ENCODE measurements at places on chromosomes 2 and 18. TPM values are rescaled to one million over a fixed set of nuclear protein-coding genes. Genes with fewer than 3 reads are reported as not detected.

Gene TDRD15
- total RNA-seq: not detected

Gene TMEM182
- 3.4 TPM for total RNA-seq

Gene RNU2-63P
- not detected for total RNA-seq

Gene DPYSL5
- total RNA-seq: 3.6 TPM

Gene PCBP1
- 410 TPM for total RNA-seq

Gene ANKRD30B
- not detected for total RNA-seq

Gene REG1B
- not detected for total RNA-seq

Gene ACTR2
- 168 TPM for total RNA-seq

Gene SLC40A1
- total RNA-seq: 1.8 TPM

Gene TTLL4
- 32.8 TPM for total RNA-seq

Gene DTNA
- total RNA-seq: not detected

Gene IL36A
- not detected for total RNA-seq

Gene BCL11A
- 0.02 TPM for total RNA-seq

Gene CERKL
- total RNA-seq: 0.15 TPM

Gene IGFBP5
- total RNA-seq: 0.22 TPM

Gene C2orf78
- total RNA-seq: not detected

Gene FAM237A
- total RNA-seq: not detected

Gene SULT1C4
- not detected for total RNA-seq

Gene PXDN
- total RNA-seq: 11.0 TPM

Gene ATP8B1
- total RNA-seq: 6.8 TPM

Gene UGT1A10
- total RNA-seq: not detected

Gene LHCGR
- not detected for total RNA-seq

Gene SERPINB2
- total RNA-seq: not detected

Gene MAP3K20
- total RNA-seq: 30.7 TPM

Gene ACADL
- not detected for total RNA-seq

Gene CYBRD1
- 31.4 TPM for total RNA-seq

Gene KCNG2
- total RNA-seq: not detected

Gene GPR39
- total RNA-seq: 7.5 TPM

Gene IL36G
- not detected for total RNA-seq

Gene KIAA2012
- not detected for total RNA-seq

Gene CYS1
- total RNA-seq: 1.1 TPM

Gene HOXD13
- 0.27 TPM for total RNA-seq

Gene MROH2A
- 0.26 TPM for total RNA-seq

Gene RNF125
- 0.20 TPM for total RNA-seq

Gene CELF4
- total RNA-seq: not detected

Gene BMP10
- total RNA-seq: not detected

Gene ARHGAP28
- 0.02 TPM for total RNA-seq

Gene PROKR1
- total RNA-seq: not detected

Gene GULP1
- 27.5 TPM for total RNA-seq

Gene PLCL1
- total RNA-seq: not detected

Gene ANKRD62
- total RNA-seq: not detected

Gene HOXD9
- total RNA-seq: 1.8 TPM

Gene CYP27C1
- 4.7 TPM for total RNA-seq

Gene INPP4A
- 5.8 TPM for total RNA-seq

Gene NEURL3
- total RNA-seq: 0.67 TPM
